ENCODE measurements at places on chromosomes 7 and 10.
A peak's percentile ranks its signal among the peaks of the same experiment; 100 is the strongest.

DNA sequence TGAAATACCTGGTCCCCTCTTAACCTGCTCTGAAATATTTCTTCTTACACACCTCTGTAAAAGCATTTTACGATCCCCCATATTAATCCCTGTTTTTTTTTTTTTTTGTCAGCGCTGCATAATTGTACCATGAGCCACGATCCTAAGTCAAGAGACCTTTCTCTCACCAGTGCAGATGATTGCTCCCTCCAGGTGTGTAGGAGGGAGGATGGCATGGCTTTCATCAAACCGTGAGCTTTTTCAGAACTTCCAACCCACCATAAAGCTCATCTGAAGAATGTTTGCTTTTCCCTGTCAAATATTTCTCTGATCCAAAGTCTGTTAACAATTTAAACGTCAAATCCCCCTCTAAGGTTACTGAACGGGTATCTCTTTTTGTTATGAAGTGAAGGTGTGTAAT, 28.2 kb upstream of the SEPHS1 start:
- no peak for DNase-seq

DNA sequence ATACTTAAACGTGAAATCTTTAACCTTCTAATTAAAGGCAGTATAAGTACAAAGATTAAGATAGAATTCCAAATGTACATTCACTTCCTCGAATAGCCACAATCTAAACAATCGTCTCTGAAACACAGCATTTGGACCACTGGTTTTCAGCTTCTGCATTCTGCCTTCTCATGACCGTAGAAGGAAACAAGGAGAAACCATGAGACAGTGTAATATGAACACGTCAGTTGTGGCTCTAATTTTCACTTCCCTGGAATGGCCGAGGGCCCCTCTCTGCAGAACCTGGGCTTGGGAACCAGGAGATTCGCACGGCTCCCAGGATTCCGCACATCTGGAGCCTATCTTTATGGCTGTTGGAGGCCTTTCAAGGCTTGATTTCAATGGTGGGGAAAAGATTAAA, 189.3 kb downstream of the KLF6 start:
- no peak for DNase-seq

DNA sequence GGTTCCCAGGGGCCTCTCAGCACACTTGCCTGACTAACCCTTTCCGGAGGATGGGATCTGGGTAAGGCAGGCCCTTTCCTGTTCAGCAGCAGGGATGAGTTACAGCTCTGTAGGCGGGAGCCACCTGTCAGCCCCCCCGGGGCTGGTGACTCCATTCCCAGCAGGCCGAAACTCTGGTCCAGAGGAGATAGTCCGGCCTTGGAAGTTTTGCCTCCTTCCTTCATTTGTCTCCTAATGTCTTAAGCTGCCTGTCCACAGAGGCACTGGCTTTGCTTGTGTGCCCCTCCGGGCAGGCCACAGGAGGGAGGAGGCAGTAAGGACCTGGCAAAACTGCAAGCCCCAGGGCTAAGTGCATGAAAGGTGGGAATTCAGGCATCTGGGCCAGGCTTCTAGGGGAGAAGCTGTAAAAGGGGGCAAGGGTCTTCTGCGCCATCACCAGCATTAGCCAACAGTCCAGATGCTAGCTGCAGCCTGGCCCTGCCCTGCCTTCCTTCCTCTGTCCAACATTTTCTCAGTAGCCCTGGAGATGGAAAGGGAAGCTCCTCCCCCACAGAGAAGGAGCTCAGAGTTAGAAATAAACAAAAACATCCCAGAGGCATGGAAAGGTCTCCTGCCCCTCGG, 1.2 kb downstream of the ADIRF start:
- no peak for DNase-seq

DNA sequence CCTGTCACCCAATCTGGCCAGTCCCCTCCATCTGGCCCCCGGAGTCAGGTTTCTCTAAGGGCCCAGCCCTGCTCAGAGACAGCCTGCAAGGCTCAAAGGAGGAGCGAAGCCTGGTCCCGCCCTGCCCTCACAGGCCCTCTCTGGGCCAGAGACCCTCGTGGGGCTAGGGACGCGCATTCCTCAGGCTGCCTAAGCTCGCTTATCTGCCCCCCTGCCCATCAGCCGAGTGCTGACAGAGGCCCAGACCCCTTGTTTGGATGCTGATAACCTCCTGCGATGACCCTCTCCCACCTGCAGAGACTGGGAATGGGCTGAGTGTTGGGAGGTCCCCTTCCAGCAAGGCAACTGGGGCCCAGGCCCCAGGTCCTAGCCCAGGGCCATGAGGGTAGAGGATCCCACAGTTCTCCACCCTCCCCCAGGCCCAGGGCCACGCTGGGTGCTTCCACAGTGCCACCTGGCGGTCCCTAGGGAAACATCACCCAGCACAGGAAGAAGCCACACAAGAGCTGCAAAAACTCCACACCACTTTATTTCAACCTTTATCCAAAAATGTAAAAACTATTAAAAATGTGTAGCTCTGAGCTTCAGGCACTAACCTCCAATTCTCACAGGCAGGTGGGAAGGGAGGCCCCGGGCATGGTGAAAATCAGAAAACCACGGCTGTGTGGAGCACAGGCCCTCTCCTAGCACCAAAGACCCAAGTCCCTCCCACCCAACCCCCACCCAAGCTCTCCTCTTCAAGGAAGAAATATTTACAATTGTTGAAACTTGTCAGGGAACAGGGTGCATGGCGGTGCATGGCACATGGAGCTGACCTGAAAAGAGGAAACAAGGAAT, 2.2 kb downstream of the NPM3 start:
- DNase-seq = peak; percentile 29

- no peak for DNase-seq
Observed at GRCh38 chr10:30032125-30032524, 27.3 kb downstream of the JCAD start.

DNA sequence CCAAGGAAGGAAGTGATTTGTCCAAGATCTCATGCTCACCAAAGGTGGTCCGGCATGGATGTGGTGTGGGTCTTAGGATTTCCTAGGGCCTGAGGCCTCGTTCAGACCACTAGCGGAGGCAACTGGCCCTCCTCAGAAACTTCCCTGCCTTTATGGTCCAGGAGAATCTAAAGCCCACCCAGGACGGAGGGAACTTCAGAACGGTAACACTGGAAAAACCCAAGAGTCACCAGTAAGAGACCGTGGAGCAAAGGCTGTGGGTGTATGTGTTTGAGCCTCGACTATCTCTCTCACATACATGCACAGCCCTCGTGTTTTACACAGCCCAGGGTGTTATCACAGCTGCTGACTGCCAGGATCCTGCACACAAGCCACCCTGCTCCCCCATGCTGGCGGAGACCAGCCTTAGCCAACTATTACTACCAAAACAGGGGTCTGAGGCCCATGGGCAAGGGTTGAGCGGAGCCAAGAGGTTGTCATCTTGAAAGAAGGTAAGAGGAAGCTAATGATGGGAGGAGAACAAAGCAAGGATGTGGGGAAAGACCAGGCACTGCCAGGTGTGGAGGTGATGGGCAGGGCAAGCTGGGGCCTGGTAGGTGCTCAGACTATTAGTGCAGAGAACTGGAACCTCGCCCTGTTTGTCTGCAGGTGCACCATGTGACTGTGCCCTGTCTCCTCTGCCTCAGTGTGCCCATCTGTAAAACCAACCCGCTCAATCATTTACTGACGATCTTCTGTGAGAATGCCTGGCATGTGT, 170.2 kb upstream of the ZMIZ1 start:
- DNase-seq = no peak

DNA sequence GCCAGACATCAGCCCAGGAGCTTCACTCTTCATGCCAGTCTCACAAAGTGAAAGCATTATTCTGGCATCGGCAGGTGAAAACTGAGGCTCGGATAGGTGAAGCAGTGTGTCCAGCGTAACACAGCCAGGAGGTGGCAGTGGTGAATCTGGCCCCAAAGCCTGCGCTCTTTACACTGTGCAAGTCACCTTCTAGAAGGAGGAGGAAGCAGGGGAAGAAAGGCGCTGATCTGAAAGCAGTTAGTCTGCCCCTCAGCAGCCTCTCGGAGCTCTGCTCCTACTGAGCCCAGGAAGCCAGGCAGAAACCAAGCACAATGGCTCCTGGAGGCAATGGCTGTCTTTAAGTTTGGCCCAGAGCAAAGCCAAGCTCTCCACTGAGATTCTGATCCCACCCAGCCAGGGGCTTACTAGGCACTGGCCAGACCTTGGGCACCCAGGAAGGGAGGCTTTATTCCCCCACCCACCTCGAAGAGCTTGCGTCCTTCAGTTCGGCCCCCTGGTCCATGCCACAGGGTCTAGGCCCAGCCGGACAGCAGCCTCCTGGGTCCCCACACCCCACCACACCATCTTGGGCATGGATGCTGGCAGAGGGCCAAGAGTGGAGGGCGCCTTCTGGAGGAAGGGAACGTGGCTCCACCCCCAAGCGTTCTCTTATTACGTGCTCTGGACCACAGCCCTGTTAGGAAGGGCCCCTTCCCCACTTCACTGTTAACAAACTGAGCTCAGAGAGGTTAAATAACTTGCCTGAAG, 104.5 kb downstream of the GRID1 start:
- DNase-seq = no peak

GRCh38 chr7:74272305-74273038, 16.7 kb upstream of the CLIP2 start:
- DNase-seq = no peak

- DNase-seq = no peak
Observed at GRCh38 chr7:31373337-31374289, 33.1 kb upstream of the NEUROD6 start.

DNA sequence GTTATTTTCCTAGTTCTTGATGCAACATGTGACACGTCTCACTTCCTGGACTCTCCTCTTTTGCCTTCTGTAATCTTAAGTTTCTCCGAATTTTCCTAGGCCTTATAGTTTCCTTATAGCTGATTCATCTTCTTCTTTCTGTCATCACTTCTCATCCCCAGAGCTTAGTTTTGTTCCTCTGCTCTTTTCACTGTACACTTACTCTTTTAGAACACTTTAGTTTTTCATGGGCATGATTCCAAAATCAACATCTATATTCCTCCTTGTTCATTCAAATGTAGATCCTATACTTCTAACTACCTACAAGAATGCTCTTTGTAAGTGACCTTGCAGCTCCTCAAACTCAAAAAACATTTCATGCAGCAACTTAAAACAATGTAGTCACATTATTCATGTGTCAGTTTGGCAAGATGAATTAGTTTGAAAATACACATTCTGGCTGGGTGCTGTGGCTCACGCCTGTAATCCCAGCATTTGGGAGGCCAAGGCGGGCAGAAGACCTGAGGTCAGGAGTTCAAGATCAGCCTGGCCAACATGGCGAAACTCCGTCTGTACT, 13.1 kb upstream of the SLC26A3 start:
- no peak for DNase-seq

GRCh38 chr10:98301664-98302319, 33.8 kb upstream of the LOXL4 start:
- no peak for DNase-seq

DNA sequence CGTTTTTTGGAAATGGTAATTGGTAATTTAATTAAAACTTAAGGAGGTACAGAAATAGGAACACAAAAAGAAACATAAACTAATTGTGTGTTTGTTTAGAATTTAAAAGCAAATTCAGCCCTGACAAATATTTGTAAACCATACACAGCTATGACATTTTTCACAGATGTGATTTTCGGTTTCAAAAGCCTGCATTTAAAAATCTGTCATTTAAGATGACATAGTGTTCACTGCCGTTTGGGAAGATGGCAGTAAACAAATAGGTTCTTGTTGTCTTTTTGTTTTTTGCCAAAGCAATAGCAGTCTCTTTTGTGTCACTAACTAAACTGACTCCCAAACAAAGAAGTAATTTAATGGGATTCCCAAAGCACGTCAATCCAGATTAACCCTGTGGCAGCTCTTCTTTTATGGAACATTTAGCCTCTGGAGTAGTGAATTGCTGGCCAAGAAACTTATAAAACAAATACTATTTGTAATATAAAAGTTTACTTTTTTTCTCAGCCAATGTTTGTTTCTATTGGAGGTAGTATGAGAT, 697.6 kb downstream of the PHTF2 start:
- DNase-seq = no peak

DNA sequence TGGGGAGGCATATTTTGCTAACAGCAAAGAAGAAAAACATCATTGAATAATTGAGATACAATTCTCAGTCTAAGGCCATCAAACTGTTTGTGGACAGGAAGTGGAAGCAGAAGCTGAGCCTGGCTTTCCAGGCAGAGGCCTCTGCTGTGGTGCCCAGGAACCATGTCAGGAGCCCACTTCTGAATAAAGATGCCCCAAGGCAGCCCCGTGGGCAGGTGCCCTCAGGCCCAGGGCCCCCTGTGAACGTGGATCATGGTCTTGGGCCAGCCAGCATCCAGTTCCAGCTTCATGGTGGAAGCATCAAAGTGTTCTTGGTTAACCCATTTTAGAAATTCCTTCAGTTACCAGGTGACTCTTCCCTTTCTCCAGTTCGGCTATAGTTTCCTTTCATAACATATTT, 346.8 kb downstream of the PTPRN2 start:
- no peak for DNase-seq

- no peak for DNase-seq
Observed at GRCh38 chr7:301291-302053, 11.5 kb downstream of the FOXL3 start.

DNA sequence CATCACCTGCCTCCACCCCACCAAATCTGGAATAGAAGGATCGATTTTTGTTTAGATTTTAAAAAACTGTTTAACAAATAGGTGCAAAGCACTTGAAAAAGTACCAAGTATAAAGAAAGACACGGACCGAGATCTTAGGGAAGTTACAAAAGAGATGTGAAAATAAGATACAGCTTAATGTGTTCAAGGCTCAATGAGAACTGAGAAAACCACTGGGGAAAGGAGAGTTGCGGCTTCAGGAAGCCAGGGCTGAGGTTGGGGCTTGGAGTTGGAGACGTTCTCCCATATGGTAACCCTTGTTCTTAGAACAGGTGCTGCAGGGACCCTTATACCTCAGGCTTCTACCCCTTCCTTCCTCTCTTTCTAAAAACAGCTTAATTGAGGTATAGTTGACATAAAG, 140.2 kb downstream of the FANK1 start:
- no peak for DNase-seq

- DNase-seq = no peak
Observed at GRCh38 chr7:141697211-141697871, 4.6 kb downstream of the DENND11 start.

DNA sequence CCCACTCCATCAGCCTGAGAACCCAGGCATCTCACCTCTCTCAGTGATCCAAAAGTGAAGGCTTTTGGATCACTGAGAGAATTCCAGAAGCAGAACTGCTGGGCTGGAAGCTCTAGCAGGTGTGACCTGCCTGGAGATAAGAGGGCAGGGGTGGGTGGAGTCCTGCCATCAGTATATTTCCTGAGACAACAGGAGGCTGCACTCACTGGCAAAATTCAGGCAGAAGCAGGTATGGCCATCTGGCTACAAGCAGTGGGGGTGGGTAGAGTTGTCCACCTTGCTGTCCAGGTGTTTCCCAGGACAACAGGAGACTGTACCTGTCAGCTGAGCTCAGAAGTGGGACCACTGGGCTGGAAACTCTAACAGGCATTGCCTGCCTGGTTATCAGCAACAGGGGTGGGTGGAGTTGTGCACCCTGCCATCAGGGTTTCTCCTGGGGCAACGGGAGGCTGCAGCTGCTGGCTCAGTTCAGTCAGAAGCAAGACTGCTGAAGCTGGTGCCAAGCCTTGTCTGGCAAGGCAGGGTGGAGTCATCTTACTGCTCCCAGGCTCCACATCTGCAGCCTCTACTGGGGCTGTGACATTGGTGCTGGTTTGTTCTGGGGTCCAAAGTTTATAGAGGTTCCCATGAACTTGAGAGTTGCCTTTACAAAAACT, 47.2 kb upstream of the SFTPD start:
- no peak for DNase-seq
